ENCODE measurements at places on chromosomes 7 and 10.

DNA sequence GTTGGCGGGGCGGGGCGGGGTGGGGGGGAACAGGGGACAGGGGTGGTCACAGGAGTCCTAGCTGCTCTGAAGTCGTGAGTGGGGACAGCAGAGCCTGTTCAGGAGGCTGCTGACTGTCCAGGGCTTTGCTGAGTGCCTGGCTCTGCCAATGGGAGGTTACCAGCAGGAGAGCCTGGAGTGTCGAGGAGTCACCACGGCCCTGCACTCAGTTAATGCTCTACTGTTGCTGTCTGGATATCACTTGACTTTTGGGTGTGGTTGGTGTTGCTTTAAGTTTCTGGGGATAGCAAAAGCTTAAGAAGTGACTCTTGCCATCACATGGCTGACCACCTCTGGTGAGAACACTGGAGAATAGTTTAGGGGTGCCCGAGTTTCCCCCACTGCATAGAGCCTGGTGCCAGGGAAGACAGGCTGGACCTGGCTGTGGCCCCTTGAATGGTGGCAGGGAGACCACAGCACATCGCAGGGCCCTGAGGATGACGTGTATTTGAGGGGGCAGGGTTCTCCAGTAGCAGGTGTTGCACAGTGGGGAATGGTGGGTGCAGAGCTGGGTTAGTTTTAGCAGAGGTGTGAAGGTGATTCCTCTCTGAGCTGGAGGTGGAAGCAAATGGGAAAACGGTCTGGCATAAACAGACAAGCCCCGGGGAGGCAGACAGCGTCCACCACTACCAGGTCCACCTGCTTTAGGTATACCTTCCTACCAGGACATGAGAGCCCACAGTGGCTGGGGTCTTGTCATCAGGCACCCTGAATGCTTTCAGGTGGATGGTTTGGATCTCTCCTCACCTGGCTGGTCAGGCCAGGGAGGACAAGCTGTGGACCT, 54.2 kb upstream of the CAMK2B start:
- peak; percentile 17 for DNase-seq

- DNase-seq: no peak
Measured at GRCh38 chr7:21154614-21155013, 273.3 kb upstream of the SP4 start.

GRCh38 chr7:77242554-77242953, 42.9 kb upstream of the FGL2 start:
- DNase-seq: no peak

- DNase-seq: no peak
Measured at GRCh38 chr7:29237489-29237888, 42.9 kb downstream of the CHN2 start.

- DNase-seq: no peak
Measured at GRCh38 chr7:1053002-1053411, 8.7 kb downstream of the GPR146 start.

DNA sequence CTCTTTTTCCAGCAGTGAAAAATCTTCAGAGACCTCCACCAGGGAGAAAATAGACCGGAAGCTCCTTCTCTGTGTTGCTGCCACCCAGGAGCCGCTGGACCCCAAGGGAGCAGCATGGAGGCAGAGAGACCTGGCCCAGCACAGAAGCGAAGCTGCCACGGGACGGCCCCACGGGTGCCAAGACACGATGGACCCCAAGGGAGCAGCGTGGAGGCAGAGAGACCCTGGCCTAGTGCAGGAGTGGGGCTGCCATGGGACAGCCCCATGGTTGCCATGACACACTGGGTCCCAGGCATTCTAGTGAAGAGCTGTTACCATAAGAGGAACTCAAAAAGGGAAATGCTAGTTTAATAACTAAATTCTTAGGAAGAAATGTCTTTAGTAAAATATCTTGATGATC, 186.3 kb downstream of the PTPRN2 start:
- no peak for DNase-seq

DNA sequence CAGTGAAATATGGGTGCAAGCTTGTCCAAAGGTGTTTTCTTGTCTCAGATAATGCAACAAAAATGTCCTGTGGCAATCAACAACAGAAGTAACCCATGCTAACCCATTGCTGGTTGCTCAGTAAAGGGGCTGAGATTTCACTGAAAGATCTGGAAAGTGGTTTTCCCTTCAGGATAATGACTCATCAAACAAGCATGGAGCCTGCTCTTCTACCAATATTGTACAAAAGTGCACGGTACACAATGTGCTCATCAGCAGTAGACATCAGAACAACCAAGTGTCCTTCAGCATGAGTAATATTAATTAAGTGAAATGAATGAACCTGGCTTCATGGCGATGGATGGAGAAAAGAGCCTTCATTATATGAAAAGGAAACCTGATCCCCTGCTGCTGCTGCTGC, 287.1 kb upstream of the NEBL start:
- DNase-seq: peak; percentile 44

DNA sequence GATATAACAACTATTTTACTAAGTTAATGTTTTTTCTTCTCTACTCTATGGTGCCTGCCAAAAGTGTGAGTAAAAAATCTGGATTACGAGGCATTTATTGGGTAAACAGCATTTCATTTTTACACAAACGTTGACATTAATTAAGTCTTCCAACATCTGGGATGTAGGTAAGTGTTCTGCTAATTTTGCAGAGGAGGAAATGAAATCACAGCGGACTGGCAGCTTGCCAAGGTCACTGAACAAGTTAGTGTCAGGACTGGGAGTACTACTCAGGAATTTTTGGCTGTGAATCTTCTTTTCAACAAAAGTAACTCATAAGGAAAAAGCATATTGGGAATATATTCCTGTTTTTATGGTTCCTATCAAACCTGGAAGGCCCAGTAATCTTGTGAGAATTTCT, 612.1 kb upstream of the FZD8 start:
- no peak for DNase-seq

DNA sequence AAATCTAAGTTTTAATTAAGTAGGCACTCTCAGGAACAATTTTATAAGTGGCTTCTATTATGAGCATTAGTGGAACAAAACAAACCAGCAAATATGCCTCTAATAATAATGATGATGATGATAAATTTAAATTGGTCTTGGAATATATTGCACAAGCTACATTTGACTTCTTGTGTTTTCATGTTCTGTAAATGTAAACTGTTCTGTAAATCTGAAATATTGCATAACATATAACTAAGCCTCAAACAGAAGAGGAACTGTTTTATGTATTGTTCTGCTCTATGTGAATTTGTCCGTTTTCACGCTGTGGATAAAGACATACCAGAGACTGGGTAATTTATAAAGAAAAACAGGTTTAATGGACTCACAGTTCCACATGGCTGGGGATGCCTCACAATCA, 625.2 kb upstream of the CELF2 start:
- no peak for DNase-seq

GRCh38 chr7:96718107-96719003, 8.7 kb upstream of the SEM1 start:
- no peak for DNase-seq

DNA sequence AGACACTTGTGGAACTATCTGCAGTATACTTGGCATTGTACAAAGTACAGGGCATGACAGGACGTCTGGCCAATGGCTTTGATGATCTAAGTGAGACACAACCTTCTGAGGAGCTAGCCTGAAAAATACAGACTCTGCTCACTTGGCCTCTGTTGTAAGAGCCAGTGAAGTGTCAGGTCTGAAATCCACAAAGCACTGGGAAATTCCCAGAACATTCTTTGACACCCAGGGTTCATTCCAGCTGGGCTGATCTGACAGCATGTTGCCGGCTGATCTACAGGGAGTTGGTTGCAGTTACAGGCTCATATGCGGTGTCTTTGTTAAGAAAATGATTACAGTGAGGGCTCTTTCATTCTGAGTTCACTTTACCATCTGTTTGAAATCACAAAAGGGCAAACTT, 354.6 kb downstream of the PHF14 start:
- DNase-seq: no peak

DNA sequence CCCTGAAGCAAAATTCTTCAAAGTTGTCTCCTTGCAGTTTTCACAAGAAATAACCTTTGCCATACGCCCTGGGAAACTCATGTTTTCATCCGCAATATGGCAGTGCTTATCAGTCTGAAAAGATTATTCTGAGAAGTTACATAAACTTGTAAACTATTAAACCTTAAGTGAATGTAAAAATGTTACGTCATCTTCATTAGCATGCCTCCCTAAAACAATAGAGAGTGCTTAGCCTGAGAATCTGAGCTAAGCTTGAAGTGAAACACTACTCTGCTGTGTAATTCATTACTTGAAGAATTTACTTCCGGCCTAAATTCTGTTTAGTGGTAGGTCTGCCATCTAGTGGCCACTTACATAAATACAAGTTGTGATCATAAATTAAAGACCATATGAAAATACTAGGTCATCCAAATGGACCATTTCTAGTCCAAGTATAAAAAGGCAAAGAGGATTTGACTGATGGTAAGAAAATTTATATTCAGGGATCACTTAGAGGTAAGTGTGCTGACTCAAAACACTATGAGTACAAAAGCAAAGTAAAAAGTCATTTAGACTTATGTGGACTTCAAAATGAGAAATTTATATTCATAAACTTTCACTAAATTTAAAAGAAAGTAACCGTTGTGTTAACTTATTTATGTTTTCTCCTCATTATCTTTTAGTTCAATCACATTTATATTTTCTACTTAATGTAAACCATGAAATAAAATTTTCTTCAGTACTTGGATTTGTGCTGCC, 745.1 kb upstream of the LRRTM3 start:
- DNase-seq: peak; percentile 50

DNA sequence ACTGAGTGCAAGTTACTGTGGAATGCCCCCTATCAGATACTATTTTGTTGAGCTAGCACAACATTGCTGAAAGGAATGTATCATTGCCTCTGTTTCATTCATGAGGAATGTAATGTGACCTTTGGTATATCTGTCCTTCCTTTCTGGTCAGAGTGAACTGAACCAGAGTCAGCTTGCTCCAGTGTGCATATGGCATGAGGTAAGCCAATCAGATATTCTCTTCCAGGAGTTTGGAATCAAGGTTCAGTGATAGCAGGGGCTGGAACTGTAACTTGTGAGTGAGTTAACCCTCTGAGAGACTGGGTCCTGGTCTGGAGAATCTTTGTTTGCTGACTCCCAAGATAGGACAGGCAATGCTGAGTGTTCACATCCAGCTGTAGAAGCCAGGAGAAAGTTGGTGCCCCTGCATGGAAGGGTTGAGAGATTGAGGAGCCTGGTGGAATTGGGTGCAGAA, 45.3 kb upstream of the OSBPL3 start:
- DNase-seq: peak; percentile 98

- DNase-seq: no peak
Measured at GRCh38 chr10:61039868-61040267, 95.9 kb upstream of the RHOBTB1 start.

DNA sequence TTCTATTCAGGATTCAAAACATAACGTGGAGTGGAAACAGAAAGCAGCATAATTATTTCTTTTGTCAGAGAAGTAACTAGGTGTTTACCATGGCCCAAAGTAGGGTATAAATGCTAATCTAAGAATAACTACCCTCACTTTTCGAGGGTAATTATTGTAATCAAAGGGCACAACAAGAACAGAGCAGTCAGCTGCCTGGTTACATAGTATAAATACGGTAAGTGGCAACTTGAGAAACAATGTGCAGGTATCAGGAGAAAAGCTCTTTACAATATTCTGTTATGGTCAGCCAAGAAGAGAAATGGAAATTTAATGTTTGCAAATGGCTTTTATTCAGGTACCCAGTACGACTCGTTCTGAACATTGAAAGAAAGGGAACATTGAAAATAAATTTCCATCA, 242.0 kb upstream of the NPY start:
- DNase-seq: no peak

DNA sequence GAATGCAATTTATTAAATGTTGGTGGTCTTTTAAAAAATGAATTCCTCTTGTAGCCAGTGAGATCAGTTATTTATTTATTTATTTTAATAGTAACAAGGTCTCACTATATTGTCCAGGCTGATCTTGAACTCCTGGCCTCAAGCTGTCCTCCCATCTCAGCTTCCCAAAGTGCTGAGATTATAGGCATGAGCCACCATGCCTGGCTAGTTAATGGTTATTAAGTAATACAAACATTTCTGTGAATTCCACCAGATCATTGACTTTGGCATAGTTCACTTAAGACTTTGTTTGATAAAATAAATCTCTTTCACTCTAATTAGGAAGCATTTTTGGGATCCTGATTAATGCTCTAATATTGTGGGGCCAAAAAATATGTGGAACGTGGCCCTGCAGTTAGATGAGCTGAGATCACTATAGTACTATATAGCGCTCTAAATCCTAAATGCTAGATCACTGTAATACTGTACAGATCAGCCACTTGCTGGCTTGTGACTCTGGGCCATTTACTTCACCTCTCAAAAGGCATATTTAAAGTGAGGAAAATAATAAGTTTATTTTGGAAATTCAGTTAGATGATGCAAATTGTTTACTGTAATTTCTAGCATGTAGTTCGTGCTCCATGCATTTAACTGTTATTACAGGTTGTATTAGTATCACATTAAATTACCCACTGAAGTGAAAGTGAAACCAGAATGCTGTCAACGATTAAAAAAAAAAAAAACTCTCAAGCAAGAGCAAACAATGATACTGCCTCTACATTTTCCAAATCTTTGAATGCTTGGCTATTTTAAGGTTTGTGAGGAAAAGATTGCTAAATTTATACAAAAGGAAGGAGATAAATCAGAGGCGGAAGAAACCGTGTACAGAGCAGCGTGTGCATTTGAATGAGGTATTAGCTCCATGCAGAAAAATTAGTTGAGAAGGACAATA, 15.9 kb upstream of the FAS start:
- DNase-seq: peak; percentile 29

DNA sequence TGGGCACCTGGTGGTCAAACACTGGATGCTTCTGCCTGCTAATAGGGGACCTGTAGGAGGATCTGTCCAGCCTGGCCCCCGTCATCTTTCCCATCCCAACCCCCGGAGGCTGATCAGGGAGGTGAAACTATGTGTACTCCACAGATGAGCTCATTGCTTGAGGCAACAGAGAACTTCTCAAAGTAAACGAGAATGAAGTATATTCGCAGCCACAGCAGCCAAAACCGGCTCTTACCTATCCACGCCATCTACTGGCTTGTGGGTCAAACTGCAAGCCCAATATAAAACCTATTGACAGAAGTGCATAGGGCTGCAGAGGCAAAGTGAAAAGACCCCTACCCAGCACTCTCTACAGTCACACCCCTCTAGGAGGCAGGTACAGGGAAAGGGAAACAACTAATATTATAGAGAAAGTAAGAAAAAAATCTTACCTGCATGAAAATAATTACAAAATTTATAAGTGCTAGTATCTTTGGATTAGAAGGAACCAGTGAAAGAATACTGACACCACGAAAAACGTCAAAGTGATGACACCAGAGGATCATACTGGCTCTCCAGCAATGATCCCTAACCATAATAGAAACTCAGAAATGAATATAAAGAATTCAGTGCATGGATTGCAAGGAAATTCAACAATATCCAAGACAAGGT, 973.5 kb downstream of the ANKRD7 start:
- peak; percentile 47 for DNase-seq

DNA sequence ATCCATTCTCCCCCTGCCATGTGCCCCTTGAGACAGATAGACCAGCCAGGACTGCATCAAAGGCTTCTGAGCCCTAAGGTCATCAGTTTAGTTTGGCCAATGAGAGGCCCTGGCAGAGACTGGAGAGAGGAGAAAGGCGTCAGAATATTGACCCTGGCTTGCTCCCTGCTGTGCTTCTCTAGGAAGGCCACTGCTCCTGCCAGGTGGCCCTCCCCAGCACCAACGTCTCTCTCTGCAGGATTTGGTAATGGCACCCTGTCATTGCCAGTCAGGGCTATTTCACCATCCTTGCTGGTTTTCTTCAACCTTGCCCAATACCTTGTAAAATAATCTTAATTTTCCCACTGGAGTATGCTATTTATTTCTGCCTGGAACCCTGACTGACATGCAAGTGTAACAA, 38.8 kb upstream of the ZRANB1 start:
- no peak for DNase-seq

GRCh38 chr10:70604106-70604505, 1.6 kb upstream of the PRF1 start:
- no peak for DNase-seq
